CD4-positive, alpha-beta T cell treated with Interleukin-15 for 4 hours (primary cell): ENCODE measurements at places on chromosomes 11 and 22.

- DNase-seq = no peak
Measured at GRCh38 chr22:38872831-38873248, 824 bp upstream of the CBX6 start.

DNA sequence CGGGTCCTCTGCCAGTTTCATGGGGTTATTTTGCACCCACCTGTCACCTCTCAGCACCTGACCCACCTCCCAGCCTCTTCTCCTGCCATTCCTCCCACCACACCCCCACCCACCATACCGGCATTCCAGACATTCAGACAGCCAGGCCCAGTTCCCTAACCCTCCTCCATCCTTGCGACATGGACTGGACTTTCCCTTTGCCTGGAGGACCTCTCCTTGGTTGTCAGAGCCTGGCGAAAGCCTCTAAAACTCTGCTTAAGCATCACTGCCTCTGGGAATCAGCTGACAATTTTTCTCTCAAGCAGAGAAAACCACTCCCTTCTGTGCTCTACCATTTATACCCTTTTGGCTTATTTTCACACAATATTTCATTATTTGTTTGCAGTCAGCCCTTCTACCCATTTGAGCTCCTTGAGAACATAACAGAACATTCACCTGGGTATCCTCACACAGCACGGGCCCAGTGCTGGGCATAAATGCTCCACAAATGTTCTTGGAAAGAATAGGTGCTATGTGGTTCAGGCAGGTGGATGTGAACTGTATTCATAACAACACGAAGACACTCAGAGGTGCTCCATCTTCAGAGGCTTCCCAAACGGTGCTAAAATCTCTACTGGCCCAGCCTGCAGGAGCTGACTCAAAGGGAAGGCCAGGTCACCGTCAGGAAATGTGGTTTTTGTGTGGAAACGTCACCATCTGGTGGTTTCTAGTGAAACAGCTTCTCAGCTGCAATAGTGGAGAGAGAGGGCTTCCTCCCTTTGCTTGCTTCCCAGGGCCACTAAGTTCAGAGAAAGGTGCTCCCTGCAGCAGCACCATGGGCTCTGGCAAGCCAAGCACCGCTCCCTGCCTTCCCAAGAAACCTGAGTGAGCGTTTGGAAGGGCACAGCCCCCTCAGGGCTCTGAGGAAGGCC, 10.4 kb downstream of the SPATA19 start:
- DNase-seq = peak; percentile 34

GRCh38 chr22:46563381-46564083, 26.1 kb upstream of the CELSR1 start:
- peak; percentile 78 for DNase-seq

GRCh38 chr11:83778596-83778995, 492.4 kb upstream of the CCDC90B start:
- DNase-seq = no peak

- DNase-seq = no peak
Measured at GRCh38 chr11:3810951-3811350, 2.6 kb downstream of the PGAP2 start.
